Motor neuron (in vitro differentiated cells): ENCODE measurements at places on chromosomes 3 and 15.

GRCh38 chr15:67835297-67836133 is 4.3 kb downstream of the RNU6-1 start:
- ATAC-seq = no peak

DNA sequence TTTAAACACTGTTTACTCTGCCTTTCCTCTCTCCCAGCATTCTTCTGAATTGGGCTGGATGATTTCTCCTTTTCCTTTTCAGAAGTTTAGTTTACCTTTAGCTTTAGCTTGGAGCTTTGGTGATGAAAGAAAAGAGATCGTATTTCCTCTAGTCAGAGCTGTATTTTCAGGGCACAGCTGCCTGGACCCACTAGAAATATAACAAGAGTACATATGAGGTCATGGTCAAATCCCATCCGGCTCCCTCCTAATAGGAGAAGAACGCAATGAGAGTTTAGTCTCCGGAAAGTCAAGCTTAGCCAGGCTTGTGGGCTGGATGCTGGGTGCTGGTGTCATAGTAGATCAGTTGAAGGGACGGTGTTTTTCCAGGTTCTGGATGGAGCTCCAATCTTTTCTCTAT is 177.1 kb upstream of the PFN2 start:
- ATAC-seq = peak; percentile 17

DNA sequence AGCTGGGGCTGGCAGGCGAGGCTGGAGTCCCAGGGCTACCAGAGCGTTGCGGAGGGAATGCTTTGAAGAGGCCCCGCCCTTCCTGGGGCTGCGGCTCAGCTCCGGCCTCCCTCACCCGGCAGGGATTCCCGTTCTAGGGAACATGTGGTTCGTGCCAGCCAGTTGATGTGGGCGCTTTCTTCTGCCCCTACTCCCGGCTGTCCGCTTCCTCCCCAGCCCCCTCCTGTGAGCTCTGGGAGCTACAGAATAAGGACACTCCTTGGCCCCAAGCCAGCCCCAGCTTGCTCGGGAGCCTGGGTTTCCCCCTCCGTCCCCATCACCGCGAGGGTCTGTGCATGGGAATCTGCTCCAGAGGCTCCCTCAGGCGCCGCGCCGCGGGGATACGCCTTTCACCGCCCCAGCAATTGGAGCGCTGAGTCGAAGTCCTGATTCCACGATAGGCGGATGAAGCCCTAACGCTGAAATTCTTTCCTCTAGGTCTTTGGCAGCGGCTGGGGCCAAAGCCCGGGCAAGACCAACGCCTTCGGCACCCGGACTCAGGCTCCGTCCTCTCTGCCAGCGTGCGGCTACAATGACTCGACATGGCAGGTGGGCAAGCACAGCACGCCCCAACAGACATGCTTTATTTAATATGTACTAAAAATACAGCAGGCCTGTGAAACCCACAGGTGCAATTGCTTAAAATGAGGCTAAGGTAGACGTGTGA is 69.5 kb downstream of the KLF15 start:
- peak; percentile 95 for ATAC-seq

DNA sequence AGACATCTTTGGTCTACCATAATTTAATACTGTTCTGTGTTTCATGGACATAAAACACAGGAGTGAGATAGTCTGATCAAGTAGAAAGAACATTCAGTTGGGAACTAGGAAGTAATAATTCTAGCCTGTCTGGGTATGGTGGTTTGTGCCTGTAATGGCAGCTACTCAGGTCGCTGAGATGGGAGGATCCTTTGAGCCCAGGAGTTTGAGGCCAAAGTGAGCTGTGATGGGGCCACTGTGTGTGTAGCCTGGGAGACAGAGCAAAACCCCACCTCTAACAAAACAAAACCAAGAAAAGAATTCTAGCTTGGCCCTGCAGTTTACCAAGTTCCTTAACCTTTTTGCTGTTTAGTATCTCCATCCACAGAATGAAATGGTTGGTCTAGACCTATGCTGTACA is 36.8 kb downstream of the KAT2B start:
- no peak for ATAC-seq

DNA sequence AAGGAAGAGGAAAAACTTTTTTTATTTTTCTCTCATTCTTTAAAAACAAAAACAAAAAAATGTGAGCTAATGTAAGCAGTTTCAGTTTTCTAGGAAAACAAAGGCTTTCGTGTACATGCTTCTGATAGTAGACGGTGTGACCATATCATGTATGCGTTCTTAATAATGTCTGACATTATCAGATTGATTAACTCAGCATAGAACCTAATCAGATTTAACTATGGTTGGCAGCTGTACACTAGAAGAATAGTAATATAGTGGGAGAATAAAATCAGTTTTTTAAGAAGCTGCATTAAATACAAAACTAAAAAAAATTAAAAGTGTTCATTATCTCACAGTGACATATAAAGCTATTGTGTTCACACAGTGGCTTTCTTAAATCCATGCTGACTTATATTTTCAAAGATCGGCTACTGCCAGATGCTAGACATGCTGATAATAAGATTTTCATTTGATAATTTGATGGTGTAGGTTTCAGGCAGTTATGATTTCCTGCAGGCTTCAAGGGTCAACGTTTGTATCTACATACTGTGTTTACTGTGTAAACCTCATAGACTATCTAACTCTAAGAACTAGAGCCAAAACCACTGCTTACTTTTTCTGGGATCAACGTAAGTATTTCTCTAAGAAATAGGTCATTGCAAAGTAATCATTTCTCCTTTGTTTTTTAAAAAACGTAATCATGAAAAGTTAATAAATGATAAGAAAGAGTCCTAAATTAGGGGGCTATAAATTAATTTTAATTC is 74.0 kb downstream of the UBE2E2 start:
- ATAC-seq = no peak

DNA sequence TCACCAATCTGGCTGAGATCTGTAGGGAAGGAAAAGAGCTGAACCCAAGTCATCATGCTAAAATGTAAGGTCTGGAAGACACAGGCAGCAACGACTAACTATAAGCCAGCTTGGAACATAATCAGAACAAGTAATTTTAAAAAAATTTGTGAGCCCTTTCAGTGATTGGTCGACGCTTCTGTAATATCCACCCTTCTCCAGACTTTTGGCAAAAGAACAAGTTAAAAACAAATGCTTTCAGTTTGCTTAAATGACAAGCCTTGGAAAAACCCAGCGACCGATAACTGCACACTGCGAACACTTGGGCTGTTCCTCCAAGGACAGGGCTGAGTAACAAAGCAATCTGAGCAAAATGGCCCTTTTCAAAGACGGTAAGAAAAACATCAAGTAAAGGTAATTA is 49.6 kb downstream of the PCSK6 start:
- no peak for ATAC-seq

DNA sequence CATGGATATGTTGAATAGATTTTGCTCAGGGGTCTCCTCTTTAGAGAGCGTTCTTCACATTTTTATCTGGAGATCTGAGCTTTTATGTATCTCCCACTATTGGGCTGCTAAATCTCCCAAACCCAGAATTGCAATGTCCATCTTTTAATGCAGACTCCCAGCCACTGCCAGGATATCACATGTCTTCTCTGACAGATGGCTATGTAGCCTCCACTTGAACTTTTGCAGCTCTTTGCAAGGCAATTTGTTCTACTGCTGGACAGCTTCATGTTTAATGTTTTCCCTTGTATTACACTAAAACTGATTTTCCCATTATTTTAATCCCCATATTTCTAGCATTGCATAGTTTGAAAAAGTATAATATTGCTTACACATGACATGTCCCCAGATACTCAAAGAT is 177.2 kb downstream of the LPP start:
- ATAC-seq = peak; percentile 42

GRCh38 chr3:4426782-4427344 is 40.2 kb downstream of the SUMF1 start:
- ATAC-seq = peak; percentile 99

GRCh38 chr15:66619152-66619903 is 53.5 kb upstream of the LCTL start:
- peak; percentile 46 for ATAC-seq

DNA sequence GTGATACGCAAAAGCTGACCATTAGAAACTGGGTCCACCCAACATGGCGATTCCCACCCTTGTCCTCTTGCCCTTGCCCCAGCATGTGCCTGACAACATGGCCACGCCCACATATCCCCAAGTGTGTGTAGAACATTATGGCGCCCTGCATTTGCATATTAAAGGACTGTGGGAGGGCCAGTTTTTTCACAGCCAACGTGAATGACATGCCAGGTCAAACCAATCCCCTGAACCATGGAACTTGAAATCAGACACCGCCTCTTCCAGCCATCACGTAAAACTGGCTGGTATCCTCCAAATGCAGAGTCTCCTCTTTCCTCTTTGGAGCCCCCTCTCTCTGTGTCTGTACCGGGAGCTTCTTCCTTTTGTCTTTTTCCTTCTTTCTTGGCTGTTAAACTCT is 156.7 kb upstream of the EPHA6 start:
- no peak for ATAC-seq

DNA sequence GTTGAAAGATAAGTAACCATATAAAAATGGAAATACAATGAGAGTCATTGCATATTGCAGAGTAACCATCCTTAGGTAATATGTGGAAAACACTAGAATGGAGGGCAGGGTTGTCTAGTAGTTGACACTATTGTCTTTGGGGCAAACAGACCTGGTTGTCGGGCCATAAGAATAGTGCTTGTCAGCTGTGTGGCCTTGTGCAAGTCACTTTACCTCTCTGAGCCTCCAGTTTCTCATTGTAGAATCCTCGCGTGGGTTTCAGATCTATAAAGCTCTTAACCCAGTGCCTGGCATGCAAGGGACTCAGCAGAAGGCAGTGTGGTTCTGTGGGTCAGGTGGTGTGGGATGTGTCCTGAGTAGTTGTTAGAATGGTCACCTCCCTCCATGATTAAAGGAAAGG is 32.0 kb downstream of the MRPS25 start:
- no peak for ATAC-seq

- no peak for ATAC-seq
Measured at GRCh38 chr3:23740517-23740965, 65.2 kb upstream of the UBE2E1 start.

DNA sequence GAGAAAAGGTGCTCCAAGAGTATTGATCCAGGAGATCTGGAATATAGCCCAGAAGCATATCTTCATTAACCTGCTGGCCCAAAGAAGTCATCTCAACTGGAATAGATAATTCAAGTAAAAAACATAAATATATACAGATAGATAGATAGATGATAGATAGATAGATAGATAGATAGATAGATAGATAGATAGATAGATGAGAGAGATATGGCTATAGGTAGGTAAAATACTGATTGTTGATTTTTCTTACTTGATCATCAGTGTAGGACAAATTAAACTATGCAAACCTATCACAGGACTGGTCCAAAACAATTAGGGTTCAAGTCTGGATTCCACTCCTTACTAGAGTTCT is 83.6 kb downstream of the TNIK start:
- no peak for ATAC-seq

DNA sequence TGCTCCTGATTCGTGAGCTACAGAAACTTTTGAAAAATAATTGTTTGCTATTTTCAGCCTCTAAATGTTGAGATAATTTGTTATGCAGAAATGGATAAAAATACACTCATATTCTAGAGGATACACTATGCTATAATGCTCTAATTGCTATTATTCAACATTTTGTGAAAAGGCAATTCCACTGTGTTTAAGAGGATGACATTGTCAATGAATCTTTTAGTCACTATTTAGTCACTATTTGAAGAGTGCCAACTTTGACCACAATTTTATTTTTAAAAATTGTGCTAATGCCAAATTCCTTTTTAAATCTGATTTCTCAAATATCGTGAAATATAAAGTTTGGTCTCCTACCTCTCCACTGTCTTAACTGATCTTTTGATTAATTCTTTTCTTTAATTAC is 604.9 kb upstream of the KCNMB2 start:
- no peak for ATAC-seq

- no peak for ATAC-seq
Measured at GRCh38 chr3:140906785-140907184, 34.9 kb upstream of the SLC25A36 start.

DNA sequence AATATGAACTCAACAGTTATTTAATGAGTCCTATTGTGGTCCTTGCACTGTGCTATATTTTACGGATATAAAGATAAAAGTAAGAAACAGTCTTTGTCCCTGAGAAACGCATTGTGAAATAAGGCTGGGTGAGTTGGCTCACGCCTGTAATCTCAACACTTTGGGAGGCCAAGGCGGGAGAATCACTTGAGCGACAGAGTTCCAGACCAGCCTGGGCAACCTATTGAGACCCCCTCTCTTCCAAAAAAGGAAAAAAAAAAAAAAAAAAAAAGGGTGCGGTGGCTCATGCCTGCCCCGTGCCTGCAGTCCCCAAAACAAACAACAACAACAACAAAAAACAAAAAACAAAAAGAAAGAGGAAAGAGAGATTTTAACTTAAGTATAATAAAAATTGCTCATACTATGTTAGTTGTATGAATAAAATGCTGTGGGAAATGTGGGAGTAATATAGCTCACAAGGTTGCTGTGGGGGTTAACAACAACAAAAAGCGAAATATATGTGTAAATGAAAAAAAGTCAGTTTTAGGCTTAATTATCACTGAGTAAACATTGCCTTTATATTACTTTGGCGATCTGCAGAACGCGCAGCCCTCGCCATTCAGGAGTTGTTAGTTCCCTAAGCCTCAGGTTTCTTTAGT is 461 bp upstream of the FNDC3B start:
- no peak for ATAC-seq

GRCh38 chr3:11601446-11602238 is 42.1 kb downstream of the VGLL4 start:
- ATAC-seq = no peak

DNA sequence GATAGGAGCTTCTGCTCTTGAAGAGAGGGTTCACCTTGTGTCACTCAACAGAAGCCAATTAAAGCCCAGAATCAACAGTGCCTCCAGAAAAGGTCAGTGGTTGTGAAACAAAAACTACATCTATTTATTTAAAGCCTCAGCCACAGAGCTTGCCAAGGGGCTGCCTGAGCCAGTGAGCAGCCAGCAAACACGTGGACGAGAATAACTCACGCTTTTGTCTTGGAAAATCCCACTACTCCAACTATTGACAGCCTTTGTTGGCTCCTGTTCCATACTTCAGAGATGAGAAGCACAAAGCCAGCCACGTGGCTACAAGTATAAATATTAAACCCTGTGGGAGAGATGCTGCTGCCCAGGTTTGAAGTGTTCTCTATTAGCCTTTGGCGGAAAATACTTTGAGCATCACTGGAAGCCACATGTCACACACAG is 10.3 kb downstream of the GPR156 start:
- ATAC-seq = no peak

GRCh38 chr3:10010421-10010877 is 15.8 kb upstream of the FANCD2 start:
- ATAC-seq = no peak

DNA sequence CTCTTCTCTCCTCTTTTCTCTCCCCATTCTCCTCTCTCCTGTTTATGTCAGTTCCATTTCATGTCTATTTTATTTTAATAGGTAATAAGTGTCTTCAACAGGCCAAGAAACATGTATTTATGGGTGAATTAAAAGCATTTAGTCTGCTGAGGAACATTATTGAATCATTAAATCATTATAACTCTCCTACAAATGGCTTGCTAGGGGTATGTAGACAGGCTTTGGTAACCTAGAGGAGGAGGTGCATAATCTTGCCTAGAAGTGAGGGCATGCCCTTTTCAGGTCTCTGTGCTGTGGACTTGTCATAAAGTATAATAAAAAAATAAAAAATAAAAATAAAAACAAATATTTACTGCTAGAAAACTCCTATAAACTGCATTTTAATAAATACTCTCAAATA is 88.9 kb upstream of the SNTN start:
- no peak for ATAC-seq
